ENCODE measurements at places on chromosomes 6 and 20.

- no peak for DNase-seq
These were observed 40.7 kb downstream of the KCNK5 start for GRCh38 chr6:39188571-39188970.

GRCh38 chr20:58583176-58583575, 67.9 kb upstream of the STX16 start:
- no peak for DNase-seq

- DNase-seq = no peak
These were observed 101.1 kb upstream of the PLCB4 start for GRCh38 chr20:8967641-8968245.

- DNase-seq = no peak
These were observed 11.8 kb downstream of the GNAS start for GRCh38 chr20:58864346-58864745.

DNA sequence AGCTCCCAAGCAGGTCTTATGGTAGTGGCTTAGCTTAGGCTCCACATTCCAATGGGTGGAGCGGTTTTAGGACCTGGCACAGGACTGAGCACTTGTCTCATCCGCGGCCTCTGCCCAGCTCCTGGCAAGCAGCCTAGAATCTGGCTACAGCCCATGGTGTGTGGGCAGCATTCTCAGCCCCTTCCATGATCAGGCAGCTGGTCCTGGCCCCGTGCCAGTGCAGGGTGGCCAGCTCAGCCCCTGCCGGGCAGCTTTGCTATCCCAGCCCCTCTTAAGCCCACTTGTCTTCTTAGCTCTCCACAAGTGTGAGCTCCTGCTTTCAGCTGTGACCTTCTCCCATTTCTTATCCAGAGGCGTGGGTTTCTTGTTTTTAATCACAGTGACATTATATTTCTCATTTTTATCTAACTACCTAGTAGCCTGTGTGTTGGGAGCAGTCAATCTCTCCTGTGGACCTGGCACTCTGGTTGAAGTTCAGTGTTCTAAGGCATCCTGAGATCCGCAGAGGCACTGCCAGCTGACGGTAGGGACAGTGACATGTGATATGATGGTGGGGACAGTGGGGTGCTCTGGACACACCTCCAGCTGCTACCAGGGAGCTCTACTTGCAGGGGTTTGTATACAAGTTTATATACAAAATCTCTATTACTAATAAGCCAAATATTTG, 119.9 kb upstream of the PRND start:
- DNase-seq = no peak

Data from HuH-7.5 (cell line).